ENCODE measurements at places on chromosomes 6 and 20. TPM values are rescaled to one million over a fixed set of nuclear protein-coding genes. Genes with fewer than 3 reads are reported as not detected.
A peak's percentile ranks its signal among the peaks of the same experiment; 100 is the strongest.

LEMD2 gene
- total RNA-seq = 43.9 TPM

RXRB gene
- total RNA-seq = 37.3 TPM

GRCh38 chr20:23582293-23582692, 14.0 kb upstream of the CST9L start:
- no peak for DNase-seq

DNA sequence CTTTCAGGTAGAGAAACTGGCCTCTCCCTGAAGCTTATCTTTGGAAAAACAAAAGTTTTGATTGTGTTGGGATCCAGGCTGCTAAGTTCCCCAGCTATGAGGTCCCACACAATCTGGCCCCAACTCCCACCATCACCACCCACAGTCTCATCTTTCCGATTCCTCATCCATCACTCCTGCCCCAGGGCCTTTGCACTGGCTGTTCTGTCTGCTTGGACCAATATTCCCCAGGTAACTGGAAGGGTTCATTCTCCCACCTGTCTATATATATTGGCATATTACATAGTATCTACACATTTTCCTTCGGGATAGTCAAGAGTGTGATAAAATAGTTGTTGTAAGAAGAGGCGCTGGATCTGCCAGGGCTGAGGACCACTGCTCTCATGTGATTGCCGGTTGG, 52.0 kb downstream of the CPNE5 start:
- DNase-seq = no peak

DNA sequence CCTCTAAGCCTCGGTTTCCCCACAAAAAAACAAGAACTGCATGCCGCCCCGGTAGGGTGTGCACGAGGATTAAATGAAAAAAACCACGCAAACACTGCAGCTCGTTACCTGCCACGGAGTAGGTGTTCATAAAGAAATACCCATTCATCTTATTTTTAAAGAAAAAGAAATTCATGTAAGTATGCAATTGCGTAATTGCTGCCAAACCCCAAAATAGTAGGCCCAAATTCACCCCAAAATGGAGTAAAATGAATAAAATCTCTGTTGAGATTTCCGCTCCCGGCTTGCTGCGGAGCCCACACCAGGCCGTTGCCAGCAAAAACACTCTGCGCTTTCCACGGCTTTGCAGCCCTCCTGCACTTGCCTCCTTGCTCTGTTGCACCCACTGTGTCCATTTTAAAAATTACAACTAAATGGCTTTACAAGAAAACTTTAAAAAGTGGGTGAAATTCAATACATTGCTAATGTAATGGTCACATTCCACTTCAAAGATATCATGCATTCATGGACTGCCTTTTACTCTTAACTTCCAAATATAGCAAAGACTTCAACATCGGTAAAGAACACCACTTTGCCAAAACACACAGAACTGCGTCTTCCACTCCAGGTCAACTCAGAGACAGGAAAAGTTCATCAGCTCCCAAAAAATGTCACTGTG, 125.0 kb downstream of the ZMYND8 start:
- DNase-seq = peak; percentile 56

DNA sequence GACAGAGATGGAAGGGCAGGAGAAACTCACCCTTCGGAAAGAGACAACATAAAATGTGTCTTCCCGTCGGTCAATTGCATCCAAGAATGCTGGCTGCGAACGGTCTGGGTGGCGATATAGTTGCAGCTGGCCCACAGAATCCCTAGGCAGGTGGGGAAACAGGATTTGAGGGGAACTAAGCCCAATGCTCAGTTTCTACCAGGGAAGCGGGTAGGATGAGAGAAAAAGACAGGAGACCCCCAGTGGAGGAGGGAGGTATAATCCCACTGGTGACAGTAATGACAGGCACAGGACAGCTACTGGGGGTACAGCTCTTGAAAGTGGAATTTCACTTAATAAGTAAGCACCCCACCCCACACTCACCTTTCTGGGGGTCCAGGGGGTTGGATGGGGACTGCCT, 7.5 kb upstream of the TNXB start:
- DNase-seq = no peak

DNA sequence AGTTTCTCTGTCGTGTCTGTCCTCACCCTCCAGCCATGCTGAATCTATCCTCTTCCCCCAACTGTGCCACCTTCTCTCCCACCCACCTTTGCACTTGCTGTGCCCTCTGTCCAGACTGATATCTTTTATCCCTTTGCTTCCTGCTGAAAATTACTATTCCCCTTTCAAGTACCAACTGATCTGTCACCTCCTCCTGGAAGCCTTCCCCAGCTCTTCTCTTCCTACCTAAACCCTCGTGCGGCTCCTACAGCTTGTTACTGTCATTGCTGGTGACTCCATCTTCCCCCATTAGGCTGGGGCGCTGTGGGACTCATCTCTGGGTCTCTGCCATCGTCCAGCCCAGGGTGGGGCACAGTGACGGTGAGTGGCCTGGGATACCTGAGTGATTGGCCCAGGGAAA, 1.1 kb downstream of the BPIFB6 start:
- no peak for DNase-seq

GRCh38 chr20:19077370-19078220, 134.8 kb upstream of the SLC24A3 start:
- no peak for DNase-seq

- DNase-seq = no peak
Measured at GRCh38 chr6:136720045-136720770, 72.1 kb downstream of the MAP3K5 start.

DNA sequence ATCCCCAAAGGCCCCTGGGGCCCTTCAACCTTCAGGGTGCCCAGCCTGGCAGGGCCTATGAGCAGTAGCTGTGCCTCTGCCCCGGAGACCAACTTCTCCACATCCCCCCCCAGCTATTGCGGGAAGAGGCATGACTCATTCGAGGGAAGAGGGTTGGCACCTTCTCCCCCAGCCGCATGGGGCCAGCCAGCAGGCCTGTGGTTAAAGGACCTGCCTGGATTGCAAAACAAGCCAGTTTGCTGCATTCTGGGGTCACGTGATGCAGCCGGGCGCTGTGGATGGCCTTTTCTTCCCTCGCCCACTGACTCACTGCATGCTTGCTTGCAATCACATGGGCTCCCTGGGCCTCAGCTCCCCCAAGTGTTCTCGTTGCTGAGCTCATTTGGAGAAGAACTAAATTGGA, 182.5 kb downstream of the MAFB start:
- DNase-seq = no peak

DNA sequence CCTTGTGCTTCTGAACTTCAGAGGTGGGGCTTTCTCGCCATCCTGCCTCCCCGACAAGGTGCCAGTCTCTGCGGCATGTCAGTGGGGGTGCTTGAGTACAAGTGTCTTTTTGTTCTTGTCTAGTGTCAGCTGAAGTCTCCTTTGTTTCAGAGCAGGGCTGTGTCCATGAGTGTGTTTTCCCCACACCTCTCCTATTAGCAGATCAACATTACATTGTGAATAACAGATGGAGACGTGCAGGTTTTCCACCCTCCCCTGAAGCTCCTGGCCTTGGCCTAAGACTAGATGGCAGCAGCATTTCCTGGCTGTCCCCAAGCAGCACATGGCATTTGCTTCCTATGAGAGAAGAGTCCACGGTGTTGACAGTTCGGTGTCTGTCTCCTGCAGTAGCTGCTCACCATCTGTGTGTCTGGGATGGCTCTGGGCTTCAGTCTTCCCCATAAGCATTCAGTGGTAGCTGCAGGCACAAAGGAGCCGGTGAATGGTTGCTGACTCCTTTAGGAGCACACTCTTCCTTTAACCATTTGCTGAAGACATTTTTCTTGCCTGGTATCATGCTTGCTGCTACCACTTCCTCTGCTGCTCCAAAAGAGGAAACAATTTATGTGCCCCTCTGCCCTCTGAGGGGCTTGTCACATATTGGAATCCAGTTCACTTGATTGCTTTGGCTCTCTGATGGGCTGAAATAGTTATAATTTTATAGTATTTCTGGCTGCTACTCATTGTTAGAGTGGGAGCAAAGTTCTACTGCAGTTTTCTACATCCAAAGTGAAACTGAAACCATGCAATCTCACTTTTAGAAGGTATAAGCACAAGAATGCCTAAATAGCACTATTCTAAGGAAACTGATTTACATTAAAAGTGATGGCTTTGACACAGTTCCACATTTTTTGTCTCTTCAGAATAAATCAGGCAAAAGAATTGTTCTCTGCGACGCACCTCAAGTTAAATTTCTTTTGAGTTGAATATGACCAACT, 913.0 kb downstream of the C6orf118 start:
- no peak for DNase-seq

GRCh38 chr20:46642265-46642968, 8.8 kb downstream of the SLC13A3 start:
- no peak for DNase-seq

DNA sequence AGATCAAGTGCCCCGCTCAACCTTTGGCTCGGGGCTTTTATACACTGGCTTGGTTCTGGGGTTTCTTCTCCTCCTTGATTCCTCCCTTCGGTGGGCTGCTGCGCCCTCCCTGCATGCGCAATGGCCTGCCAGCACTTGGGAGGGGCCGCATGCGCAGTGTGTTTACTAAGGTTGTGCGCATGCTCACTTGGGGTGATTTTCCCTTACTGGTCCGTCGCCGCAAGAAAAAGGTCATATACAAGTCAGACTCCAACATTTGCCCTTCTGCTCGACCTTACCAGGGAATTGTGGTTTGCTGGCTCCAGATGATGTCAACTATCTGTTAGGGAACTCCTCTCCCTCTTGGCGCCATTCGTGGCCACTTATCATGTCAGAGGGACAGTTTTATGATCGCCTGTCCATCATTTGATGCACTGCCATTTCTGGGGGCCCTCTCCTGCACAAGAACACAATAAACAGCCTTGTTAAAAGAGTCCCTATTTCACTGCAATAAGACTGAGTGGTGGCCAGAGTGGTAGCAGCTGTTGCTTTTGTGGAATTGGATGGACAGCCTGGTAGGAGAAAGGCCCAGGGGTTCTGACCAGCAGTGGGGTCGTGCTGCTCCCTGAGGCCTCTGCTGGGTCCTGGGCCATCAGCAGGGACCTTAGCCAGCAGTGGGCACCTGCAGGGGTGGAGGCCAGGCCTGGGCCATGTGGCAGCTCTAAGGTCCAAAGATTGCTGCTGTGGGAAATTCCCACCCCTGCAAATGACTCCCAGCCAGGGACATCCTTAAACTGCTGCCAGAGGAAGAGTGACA, 2.8 kb upstream of the LBP start:
- no peak for DNase-seq
